Stimulated activated CD4-positive, alpha-beta T cell treated with anti-CD3 and anti-CD28 coated beads, Interleukin-15, amount 100 ng/mL, for 48 hours (primary cell): ENCODE measurements at places on chromosomes 1 and 21.

- no peak for DNase-seq
Observed at GRCh38 chr1:182110635-182111034, 49.1 kb upstream of the ZNF648 start.

DNA sequence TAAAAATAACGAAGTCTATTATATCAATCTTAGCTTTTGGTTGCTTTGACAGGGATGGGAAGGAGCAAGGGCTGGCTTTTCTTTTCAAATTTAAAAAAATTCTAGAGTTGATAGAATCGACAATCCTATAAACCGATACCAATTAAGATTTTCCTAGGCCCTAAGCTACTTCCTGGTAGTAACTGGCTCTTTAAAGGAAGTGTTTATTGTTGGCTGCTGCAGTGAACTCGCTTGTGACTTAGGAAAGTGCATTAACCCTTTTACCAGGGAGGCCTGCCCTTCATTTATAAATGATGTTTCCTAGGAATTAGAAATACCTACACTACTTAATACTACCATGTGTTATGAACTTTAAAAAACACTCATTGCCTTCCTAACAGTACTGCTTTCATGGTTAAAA is 33.2 kb downstream of the ATP5PF start:
- no peak for DNase-seq

- DNase-seq: no peak
Observed at GRCh38 chr1:200038981-200039848, 11.7 kb downstream of the NR5A2 start.

- no peak for DNase-seq
Observed at GRCh38 chr21:32131164-32131563, 147.7 kb downstream of the MIS18A start.

- DNase-seq: no peak
Observed at GRCh38 chr1:20187813-20188454, 1.6 kb upstream of the PLA2G2C start.

DNA sequence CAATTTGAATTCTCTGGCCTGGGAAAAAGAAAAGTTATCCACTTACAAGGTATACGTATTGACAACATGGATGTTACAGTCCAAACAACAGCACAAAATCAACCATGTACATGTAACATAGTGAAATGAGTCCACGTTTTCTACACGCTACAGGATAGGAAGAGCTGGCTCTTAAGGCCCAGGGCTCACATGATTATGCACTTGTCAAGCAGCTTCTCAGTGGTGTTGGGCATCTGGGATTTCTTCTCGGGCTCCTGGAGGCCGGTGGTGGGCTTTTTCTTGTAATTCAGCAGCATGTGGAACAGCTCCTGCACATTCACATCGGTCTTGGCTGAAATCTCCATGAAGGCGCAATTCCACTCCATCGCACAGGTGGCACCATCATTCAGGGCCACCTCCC is 4.0 kb downstream of the DIRAS3 start:
- no peak for DNase-seq

DNA sequence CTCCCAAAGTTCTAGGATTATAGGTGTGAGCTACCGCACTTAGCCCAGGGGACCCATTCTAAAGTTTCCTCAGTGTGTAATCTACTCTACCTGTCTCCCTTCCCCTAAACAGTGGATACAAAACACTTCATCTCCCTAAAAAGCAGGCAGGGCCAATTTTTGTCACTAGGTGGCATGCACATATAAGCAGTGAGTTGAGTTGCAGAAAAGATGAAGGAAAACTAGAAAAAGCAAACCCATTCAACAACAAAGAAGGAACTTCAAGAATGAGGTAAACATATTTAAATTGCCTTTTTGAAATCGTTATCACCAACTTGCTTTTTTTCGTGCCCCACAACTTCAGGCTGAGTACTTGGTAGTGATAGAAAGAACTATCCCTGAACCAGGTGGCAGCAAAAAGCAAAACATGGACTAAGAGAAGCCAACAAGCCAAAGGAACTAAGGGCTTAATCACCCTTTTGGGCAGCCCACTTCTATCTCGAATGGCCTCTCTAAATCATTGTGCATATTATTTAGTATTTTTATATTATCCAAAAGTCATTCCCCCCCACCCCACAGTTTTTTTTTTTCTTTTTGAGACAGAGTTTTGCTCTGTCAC is 19.7 kb upstream of the ALDH9A1 start:
- peak; percentile 12 for DNase-seq

- no peak for DNase-seq
Observed at GRCh38 chr1:1955621-1956094, 36.6 kb upstream of the TMEM52 start.

DNA sequence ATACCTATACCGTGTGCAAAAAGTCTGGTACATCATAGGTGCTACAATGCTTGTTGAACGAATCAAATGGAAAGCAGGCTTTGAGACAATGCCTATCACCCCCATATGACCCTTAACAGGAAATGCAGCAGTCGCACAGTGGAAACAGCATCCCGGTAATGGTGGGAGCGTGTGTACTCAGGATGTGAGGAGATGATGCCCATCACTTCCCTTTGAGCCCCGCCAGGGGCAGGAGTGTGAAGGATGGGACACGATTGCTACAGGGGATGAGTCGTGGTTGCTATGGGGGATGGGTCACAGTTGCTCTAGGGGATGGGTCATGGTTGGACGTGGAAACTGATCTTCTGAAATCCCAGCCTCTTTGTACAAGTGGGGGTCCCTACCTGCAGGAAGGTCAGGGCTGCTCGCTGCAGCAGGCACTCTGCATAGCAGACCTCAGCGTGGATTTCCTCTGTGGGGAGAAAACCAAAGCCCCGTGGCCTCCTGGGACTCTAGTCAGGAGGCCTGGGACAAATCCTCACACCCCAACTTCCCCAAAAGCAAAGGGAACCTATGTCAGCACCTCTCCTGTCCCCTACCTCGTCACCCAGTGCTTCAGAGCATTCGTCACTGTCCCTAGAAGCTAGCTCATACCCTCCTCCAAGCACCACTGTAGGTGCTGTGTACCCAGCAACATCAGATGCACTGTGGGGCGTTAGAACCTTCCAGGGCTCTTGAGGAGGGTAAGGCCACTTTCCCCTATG is 19.3 kb downstream of the TTC39A start:
- no peak for DNase-seq

- no peak for DNase-seq
Observed at GRCh38 chr21:26813426-26813998, 31.7 kb downstream of the ADAMTS1 start.

GRCh38 chr1:64766429-64766828 is 21.6 kb downstream of the RAVER2 start:
- no peak for DNase-seq

DNA sequence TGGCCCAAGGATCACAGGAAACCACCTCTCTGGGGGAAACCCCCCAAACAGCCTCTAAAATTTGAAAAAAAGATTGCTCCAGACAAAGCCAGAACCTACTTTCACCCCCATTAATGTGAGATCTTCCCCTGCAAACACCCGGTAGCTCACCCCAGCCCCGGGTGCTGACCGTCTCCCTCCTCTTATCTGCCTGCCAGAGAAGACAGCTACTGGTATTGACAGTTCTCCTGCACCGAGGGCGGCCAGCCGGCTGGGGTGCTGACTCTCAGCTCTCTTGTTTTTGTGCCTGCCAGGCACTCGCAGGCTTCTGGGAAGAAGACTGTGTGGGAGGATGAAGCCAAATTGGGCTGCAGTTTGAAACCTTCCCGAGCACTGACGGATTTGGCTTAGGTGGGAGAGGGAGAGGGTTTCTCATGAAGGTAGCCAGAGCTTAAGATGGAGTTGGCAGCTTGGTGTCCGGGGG is 48.2 kb downstream of the RASSF5 start:
- DNase-seq: no peak

- no peak for DNase-seq
Observed at GRCh38 chr1:96308314-96308713, 413.3 kb upstream of the PTBP2 start.

DNA sequence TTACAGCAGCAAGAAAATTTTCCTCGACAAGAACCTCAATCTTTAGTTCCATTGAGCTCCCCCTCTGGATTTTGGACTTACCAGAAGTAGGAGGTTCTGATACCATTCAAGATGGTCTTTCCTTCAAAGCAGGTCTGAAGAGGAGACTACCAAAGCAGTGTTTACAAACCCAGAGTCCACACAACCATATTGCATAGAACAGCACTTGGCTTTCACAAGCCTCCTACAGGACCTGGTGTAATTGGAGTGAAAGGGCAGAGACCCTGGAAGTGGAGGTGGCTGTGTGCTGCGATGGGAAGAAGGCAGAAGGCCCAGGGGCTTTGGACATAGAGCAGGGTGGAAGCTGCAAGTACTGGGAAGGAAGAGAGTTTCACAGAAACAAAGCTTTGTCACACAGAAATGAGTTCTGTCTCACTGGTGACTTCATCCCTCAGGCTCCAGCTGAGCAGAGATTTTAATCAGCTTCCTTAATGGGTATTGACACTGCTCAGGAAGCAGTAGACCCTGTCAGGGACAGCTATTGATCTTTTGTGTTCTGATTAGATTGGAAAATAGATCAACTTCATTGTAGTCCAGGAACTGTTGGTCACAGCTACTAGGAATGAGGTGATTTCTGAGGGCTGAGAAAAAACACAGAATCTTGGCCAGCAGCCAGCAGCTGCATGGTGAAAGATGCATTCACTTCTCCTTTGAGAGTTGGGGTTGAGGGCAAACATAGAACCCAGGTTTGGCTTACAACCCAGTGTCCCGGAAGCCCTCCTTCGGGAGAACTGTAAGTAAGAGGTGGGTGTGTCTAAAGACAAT is 124.0 kb downstream of the SYT2 start:
- no peak for DNase-seq

GRCh38 chr1:44511363-44511762 is 106.3 kb downstream of the RNF220 start:
- no peak for DNase-seq

- DNase-seq: no peak
Observed at GRCh38 chr1:63922848-63923247, 149.0 kb downstream of the ROR1 start.

DNA sequence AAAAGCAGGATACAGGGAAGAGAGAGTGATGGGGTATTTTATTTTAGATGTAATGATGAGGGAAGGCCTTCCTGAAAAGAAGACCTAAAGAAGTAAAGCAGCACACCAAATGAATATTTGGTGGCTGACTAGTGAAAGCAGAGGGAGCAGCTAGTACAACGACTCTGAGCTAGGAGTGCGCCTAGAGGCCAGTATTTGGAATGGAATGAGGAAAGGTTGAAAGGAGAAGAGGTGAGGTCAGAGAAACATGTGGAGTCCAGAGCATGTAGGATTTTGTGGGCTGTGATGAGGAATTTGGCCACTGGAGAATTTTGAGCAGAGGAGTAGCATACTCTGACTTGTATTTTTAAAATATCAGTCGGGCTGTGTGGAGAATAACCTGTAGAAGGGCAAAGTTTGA is 11.8 kb upstream of the RPL5 start:
- DNase-seq: no peak

- no peak for DNase-seq
Observed at GRCh38 chr1:121595089-121595488, 410.3 kb downstream of the SRGAP2C start.

- DNase-seq: no peak
Observed at GRCh38 chr1:234543442-234544086, 64.6 kb upstream of the TARBP1 start.

DNA sequence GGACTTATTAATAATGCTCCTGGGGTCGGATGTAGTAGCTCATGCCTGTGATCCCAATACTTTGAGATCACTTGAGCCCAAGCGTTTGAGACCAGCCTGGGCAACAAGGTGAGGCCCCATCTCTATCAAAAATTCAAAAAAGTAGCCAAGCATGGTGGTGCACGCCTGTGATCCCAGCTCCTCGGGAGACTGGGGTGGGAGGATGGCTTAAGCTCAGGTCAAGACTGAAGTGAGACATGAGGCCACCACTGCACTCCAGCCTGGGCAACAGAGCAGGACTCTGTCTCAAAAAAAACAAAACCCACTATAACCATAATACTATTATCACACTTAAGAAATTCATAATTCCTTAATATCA is 1.6 kb upstream of the DEGS1 start:
- DNase-seq: no peak

DNA sequence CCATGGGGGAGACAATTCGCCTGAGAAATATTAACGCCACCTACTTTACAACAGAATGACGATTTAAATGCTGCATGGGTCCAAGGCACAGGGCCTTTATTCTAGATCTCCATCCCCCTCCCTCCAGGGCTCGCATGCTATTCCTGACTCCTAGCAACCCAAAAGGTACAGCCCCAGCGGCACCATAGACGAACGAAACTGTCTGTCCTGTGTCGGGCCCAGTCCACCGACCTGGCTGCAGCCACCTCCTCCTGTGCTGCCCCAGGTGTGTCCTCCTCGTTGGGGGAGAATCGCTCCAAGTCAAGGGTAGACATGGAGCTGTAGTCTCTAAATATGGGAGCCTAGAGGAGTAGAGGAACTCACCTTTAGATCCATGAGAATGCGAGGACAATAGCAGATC is 196.5 kb downstream of the TOMM20 start:
- DNase-seq: no peak

DNA sequence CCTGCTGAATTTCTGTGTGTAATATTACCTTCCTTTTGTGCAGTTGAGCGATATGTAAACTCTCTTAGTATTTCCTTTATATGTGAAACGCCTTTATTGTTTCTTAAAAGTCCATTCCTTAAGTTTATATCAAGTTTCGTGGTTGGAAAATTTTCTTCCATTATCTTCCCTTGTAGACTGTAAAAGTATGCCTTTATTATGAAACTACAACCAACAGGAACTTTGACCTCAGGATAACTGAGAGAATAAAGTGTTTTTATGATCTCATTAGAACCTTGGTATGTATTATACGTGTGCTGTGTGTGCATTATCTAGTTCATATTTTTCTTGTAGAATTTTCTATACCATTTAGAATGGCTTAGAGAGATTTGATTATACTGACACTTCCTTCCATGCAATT is 3.1 kb upstream of the CDC14A start:
- no peak for DNase-seq

DNA sequence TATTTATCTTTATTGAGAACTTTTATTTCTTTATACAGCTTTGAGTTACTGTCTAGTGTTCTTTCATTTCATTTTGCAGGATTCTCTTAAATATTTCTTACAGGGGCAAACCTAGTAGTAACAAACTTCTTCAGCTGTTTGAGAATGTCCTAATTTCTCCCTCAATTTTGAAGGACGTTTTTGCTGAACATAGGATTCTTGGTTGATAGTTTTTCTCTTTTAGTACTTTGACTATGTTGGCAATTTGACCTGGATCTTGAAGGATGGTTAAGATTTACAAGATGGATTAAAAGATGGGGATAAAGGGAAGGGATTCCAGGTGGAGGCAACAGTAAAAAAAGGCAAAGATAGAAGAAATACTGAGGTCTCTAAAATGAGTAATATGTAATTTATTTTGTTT is 38.9 kb downstream of the XPR1 start:
- DNase-seq: no peak

DNA sequence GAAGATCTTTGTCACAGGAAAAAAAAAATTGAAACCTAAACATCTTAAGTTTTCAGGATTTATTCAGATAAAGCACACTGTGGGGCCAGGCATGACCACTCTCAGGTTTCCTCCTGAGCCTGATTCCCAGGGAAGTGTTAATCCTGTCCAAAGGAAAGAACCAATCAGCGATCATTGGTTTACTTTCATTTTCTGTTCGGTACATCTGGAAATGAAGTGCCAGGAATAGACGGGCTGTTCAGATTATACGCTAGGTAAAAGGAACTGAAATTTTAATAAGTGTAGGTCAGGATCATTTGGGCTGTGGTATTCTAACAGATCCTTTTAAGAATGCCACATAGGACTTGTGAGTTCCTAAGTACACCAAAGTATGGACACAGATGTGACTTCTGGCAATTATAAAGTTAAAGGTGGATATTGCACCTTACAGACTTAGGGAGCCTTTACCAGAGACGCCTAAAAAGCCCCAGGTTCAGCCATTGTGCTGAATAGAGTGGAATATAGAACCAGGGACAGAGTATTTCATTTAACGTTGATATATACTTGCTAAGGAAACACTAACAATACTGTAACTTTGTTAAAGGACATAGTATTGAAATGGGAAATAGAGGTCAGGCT is 9.3 kb upstream of the CACYBP start:
- DNase-seq: no peak
